ENCODE measurements at places on chromosomes 2 and 18.

GRCh38 chr2:23681356-23682140 is 245.4 kb downstream of the ATAD2B start:
- DNase-seq = no peak

DNA sequence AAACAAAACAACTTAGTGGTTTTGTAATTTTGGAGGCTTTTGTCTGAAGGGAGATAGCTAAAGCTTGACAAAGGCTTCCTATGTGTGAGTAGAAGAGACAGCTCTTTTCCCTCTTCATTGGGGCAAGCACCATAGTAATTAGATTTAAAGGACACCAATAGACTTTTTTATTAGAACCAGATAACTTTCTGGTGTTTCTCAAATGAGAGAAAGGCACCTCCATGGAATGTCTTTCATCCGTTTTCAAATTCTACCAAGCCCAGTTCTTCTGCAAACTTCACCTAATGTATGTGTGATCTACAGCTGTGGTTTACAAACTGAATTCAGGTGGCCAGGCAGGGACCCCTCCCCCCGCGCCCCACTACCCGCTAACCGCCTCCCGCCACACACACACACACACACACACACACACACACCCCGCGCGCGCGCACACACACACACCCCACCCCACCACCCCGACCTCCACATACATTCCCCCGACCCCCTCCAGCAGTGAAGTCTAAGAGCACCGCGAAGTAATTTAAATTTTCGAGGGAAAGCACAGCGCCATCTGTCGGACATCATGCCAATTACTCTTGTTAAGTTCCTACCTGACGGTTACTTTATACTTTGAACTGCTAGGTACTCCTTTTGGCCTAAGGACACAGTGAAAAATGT is 31.6 kb upstream of the PPP1R1C start:
- DNase-seq = peak; percentile 76

DNA sequence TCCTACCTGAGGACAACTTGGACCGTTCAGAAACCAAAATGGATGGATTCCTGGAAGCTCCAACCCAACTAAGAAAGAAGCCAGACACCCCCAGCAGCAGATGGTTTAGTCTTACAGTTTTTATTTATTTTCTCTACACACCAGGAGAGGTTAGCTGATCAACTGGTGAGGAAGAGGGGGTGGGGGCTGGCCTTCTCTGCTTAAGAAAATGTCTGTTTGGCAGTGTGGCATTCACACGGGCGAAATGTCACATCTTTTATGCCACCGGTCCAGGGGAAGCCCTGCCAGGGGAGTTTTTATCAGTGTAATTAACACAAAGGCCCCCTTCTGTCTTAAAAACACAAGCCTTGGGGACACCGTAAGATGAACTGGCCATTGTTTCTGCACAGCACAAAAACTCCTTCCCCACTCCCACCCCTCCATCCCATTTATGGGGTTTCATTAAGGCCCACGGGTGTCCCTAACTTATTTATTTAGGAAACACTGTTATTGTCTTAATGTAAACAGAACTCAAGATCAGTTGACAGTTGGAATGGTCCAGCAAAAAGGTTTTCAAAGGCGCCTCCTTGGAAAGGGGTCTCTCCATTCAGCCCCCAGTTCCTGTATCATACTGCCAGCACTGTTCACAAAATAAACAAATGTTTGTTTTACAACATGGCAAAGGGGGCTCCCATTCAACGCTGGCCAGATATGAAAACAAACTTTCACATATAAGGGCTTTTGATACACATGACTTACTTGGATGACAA is 217.0 kb downstream of the C1D start:
- no peak for DNase-seq

- DNase-seq = no peak
Measured at GRCh38 chr2:239814861-239815601, 210.1 kb downstream of the NDUFA10 start.

DNA sequence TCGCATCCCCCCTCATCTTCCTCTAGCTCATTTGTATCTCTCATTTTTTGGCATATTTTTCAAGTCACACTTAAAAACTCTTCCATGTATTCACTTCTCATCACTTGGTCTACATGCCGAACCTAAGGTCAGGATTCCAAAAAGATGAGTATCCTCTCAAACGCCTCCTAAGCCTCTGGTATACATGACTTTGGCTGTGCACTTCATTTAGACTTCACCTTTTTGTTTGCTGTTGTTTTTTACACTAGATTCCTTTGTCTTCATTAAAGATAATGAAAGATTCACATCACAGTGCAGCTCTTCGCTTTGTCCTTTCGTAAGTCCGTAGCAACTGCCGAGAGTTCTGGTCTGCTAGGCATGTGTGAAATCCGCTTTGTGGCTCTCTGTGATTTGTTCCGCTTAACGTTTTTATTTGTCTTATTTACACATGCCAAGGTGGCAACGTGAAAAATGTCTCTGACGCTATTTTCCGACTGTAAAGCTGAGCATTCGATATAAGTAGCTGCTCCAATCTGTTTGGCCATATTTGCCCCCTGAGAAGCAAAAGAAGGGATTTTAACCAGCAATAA is 17.7 kb downstream of the RND3 start:
- no peak for DNase-seq

DNA sequence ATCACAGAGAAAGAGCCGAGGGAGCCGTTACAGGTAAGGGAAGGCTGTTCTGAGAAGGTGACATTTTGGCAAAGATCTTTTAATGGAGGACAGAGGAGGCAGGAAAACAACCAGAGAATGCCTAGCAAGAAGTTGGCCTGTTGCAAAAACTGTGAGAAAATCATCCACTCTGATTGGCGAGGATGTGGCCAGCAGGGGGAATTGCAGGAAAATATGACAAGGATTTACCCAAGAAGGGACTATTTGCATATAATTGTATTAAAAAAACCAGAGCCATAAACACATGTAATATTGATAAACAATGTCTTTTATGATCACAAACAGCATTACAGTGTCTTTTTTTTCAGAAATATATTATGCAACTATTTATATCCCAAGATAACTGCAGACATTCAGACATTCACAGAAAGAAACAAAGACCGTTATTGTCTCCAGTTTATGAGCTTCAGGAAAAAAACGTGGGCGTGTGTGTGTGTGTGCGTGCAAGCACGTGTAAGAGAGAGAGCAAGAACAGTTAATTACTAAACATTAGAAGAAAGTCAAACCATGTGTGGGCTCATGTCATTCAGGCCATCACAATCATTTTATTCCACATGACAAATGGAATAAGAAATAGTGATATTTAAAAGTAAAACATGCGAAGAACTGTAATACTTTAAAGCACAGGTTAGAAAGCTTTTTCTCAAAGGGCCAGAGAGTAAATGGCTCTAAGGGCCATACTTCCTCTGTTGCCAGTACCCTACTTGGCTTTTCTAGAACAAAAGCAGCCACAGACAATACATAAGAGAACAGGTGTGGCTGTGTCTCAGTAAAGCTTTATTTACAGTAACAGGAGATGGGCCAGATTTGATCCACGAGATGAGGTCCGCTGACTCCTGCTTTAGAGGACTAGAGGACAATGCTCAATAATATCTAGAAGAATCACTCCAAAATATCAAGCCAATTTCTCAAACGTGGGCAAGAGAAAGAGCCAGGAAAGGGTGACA is 324.1 kb downstream of the DLGAP1 start:
- DNase-seq = no peak

GRCh38 chr2:160367887-160368286 is 125.7 kb downstream of the RBMS1 start:
- DNase-seq = no peak

DNA sequence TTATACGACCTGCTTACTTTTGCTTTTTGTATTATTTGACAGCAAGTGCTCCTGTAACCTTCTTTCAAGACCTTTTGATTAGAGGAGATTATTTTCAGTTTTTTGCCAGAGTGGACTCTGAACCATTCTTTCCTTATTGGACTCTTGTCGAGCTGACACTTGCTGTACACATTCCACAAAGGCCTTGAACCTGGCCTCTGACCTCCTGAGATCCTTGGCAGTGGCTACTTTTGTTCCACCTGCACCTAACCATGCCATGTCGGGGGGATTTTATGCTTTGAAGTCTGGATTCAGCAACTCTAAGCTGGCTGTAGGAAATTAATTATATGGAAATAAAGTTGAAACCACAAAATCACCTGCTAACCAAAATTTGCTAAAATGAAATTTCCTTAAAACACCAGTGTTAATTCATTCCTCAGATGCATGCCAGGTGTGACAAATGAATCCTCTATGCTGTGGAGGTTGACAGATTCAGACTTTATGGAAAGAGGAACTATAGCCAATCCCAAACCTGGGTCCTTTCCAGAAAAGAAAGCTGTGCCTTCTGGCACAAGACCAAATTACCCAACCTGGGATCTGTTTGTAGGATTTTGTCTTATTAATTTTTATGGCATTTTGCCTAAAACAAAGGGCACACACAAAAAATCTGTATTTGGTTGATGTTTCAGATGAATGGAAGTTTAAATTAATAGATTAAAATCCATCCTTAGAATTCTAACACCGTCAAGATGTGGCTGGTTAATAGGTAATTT is 110.4 kb downstream of the CDC42EP3 start:
- no peak for DNase-seq

GRCh38 chr2:233033672-233034071 is 1.2 kb downstream of the NEU2 start:
- DNase-seq = no peak

GRCh38 chr2:10538224-10538894 is 90.2 kb upstream of the ODC1 start:
- no peak for DNase-seq

- peak; percentile 44 for DNase-seq
Measured at GRCh38 chr2:96945014-96945413, 41.4 kb downstream of the FAM178B start.

DNA sequence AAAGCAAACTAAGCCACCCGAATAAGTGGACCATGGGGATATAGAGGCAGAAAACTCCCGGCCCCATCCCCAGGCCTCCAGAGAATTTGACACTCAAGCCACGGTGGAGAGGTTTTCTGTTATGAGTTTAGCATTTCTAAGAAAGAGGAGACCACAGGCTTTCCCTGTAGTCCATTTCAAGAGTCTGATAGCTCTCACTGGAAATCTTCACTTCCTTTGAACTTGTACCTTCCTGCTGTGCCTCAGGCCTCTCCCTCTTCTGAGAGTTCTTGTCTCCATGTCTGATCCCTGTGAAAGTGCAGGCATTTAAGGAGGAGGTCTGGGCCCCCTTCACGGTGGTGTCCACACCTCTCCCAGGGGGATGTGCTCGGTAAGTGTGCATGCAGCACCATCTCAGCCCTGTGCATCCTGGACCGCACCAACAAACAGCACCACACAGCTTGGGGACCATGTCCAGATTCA is 113.7 kb downstream of the BCL2 start:
- no peak for DNase-seq

DNA sequence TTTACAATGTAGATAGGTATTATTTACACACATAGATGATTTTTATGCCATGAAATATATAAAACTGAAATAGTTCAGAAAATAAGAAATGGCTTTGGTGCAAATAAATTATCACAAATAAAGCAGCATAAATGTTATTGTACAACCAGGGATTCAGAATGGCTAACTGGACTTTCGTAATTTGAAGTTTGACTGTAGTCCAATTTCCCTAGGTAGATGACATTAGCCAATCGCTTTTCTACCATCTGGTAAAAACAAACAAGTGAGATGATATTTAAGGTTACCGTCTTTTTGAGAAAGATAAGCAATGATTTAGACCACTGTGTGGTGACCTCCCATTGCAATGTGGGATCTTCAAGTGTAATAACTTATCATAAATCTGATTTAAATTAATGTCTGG is 400.7 kb downstream of the LRRTM4 start:
- no peak for DNase-seq

- DNase-seq = no peak
Measured at GRCh38 chr2:175156534-175156933, 11.5 kb downstream of the ATF2 start.

DNA sequence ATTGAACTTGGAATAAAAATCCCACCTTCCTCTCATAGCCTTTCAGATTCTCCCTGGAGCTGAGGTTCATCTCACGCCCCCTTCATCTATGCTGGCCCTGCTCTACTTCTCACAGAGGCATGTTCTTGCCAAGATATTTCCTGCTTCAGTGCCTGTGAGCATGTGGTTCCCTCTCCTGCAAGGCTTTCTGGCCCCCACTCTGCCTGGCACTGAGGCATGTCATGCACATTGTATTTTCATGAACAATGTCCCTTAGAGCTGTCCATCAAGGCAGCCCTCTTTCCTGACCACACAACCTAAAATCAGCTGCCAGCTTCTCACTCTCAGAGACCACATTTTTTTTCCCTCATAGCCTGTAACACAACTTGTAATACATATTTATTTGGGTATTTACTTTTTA is 18.0 kb upstream of the HK2 start:
- no peak for DNase-seq

DNA sequence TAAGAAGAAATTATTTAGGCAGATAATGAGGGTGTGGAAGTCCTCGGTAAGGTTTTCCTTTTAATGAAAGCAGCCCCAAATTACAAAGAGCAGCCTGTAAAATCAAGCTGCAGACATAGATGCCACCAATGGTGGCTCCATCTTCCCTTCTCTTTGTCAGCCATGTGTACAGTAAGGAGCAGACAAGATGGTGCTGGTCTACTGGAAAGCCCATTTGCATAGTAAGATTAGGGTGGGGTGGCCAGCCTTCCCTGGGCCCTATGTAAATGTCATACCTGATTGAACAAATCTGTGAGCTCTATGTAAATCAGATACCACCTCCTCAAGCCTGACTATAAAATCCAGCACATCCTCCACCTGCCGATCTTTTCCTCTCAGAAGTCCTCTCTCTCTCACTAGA is 154.4 kb upstream of the SERTAD2 start:
- no peak for DNase-seq

DNA sequence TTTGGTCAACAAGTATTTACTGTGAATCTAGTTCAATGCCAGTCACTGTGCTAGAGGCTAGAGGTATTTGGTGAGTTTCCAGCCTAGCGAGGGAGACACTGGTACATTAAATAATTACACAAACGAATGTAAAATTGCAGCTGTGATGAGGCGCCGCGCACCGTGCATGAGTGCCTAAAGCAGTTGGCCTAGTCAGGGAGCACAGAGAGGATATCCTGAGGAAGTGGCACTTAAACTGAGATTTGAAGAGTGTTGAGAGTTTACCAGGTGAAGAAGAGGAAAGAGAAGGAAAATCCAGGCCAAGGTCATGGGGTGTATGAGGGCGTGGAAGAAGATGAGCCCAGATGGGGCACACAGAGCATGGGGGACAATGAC is 157.6 kb upstream of the NDUFV2 start:
- no peak for DNase-seq

GRCh38 chr2:26300234-26300925 is 45.6 kb upstream of the SELENOI start:
- no peak for DNase-seq

DNA sequence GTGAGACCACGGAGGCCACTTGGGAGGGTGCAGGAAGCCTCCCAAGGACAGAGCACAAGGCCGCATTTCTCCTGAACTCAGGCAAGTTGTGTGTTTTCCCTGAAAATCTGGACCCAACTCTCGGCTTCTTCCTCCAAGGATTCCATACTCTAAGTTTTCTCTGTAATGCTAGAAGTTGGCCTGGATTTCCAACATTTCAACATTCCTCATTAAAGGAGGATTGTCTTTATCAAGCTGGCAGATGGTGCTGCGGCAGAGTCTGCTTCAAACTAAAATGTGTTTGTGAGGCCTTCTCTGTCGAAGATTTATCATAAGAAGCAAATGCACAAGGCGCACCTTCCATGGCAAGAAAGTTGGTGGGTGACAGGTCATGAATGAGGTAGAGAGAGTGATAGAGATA is 94.4 kb upstream of the SATB2 start:
- DNase-seq = no peak
